ENCODE measurements at places on chromosomes 6 and 20. TPM values are rescaled to one million over a fixed set of nuclear protein-coding genes. Genes with fewer than 3 reads are reported as not detected.

DNA sequence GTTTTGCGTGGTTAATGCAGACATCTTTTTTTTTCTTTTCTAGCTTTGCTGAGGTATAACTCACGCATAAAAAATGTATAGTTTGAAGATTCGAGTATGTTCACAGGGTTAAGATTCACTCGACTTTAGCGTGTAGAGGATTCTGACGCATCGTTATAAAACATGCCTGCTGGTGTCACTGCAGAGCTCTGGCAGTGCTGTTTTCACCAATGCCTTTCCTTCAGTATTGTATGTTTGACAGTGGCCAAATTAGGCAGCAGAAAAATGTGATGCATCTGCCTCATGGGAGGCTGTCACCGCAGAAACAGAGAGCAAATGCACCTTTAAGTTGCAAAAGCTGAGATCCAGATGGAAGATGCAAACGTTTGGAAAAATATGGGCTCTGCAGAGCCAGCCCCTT is 18.0 kb upstream of the SIRPB2 start:
- no peak for DNase-seq

DNA sequence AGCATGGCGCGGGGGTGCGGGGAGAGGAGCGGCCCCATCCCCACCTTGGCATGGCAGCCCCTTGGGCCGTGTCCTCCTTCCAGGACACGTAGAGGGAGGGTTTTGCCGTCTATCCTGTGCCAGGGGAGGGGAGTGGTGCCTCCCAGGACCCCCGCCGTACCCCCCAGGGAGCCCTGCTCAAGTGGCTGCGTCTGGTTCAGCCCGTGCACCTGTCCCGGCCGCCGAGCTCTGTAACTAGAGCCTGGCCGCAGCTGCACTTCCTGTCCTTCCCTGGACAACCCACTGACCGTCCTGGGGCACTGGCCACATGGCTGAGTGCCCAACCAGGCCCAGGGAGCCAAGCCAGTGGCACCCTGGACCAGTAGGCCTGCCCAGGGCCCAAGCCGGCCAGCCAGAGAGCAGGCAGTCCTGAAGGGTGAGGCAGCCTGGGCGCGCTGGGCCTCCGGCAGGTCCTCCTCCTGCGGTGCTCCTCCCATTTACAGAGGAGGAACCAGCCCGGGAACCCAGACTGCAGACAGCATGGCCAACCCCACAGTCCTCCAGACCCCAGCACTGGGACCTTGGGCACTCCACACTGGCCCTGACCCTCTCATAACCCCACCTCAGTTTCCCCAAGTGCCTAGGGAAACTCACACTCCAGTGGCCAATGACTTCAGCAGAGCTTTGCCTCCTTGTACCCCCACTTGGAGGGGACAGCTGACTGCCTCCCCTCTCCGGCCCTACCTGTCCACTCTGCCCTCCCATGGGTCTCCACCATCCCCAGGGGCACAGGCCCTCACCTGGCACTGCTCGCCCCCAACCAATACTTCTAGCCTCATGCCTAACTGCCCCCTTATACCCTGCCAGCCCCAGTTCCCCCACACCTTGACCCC is 8.7 kb downstream of the LAMA5 start:
- no peak for DNase-seq

DNA sequence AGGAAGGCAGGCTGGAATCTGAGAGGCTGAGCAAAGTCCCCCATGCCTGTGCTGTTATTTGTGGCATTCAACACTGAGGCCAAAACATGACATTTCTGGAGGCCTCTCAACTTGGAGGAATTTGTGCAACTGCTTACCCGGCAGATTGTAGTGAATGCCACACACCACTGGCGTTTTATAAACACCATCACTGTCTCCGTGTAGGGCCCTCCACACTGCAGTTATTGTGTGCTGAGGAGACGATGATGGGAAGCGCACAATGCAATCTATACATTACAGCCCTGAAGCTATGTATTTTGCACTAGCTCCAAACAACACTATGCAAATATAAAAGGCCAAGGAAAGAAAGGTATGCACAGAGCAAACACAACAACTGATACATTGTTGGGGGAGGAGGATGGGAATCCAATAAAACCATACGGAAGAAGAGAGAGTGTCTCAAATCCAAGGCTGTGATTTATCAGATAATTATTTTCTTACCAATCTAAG is 106.5 kb downstream of the SMLR1 start:
- DNase-seq = no peak

DNA sequence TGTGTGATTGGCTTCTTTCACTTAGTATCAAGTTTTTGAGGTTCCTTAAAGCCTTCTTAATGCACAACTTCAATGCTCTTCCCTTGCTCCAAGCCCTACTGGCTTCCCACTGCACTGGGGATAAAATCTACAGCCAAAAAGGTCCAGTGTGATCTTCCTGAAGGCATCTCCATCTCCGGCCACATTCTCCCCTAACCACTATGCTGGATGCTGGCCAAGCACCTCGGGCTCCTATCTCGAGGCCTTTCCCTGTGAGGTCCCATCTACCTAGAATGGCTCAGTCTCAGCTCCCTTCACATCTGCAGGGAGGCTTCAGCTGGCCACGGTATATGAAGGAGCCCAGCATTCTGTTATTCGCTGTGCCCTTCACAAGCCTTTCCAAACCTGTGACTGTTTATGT is 48.1 kb downstream of the CNKSR3 start:
- DNase-seq = no peak

DNA sequence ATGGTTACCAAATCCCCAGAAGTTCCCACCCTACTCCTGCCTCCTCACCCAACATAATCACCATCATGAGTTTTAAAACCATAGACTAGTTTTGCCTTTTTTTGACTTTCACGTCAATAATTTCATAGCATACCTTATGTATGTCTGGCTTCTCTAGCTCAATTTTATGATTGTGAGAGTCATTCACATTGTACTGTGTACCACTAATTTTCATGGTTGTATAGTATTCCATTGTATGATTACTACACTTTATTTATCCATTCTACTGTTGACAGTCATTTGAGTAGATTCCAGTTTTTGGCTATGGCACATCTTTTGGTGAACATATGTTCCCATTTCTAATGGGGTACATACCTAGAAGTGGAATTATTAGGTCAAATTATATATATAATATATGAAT is 195.3 kb upstream of the TCF21 start:
- DNase-seq = no peak

The PNLDC1 gene
- not detected for total RNA-seq

The COX4I2 gene
- total RNA-seq = not detected

- no peak for DNase-seq
These were observed 155.2 kb downstream of the UBE3D start for GRCh38 chr6:82910395-82910794.

The TSHZ2 gene
- total RNA-seq = not detected

DNA sequence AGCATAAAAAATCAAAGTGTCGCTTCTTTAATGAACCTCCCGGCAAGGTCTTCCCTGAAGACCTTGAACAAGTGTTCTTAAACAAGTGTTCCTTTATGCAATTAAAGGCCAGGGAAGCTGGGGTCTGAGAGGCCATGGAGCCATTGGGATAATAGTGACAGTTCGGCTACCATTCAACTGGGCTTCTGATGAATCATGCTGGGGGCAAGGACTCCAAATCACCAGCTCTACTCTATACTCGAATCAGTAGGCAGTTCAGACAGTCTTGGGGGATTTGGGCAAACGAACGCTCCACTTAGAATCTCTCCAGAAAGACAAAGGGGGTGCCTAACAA is 34.7 kb upstream of the EZR start:
- no peak for DNase-seq

The GNMT gene
- total RNA-seq = 1.1 TPM

DNA sequence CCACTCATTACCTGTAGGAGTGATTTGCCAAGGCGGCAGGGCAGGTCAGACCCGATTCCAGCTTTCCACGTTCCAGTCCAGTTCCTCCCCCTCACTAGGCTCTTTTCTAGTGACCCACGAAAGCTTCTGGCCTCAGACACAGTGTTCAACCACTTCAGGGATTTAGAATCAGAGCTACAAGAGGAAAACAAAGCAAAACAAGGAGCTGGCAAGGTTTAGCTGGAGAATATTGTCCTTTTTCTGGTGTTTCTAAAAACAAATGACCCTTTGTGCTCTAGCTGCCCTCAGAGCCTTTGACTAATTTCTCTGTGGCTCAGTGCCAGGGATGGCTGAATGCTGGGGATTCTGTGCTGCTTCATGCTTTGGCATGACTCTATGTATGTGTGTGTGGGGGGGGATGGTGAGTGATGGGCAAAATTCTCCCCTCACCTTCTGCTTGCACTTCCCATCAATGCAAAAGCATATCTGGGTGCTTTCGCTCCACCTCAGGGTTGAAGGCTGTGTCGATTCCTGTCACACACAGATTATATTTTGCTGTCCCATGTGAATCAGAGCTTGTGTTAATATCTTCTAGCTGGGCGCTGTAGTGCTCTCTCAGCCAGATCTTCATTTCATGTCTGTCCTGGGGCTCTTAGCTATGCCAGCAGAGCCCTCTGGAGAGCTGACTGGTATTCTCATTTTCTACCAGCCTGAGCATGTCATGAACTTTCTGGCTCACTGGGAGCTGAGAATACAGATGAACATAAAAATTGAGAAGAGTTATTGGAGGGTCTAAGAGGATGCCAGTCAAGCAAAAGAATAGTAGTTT is 19.3 kb upstream of the NEDD9 start:
- no peak for DNase-seq

The TDRD6 gene
- total RNA-seq = 0.02 TPM

GRCh38 chr6:151351731-151352130 is 39.6 kb downstream of the ZBTB2 start:
- DNase-seq = no peak

The FKBP5 gene
- 33.9 TPM for total RNA-seq

All from H9 (cell line).